CD14-positive monocyte (primary cell): ENCODE measurements at places on chromosomes 16 and 17.
A peak's percentile ranks its signal among the peaks of the same experiment; 100 is the strongest.

- DNase-seq, result no peak
These were observed 239.4 kb downstream of the MRTFB start for GRCh38 chr16:14310519-14310991.

- no peak for DNase-seq
These were observed 18.0 kb upstream of the BRD7 start for GRCh38 chr16:50386774-50387173.

DNA sequence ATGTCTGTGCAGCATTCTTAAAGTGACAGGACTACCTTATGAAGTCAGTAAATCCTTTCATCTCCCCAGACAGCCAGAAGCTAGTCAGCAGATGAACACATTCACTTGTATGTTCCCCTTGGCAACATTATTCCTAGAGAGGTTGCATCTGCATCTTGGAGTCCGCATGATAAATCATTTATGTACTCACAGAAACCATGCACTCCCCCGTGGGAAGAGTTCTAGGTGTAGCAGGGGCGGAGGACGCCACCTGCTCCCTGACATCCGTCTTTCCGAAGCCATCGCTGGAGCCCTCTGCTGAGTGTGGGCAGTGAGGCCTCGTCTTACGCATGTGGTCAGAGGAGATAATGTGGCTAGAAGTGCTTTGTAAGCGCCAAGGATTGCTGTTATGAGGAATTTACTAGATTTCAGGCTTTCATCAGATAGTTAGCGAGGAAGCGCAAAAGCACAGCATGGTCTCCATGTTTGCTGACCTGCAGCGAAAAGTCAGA, 144.5 kb downstream of the RPTOR start:
- no peak for DNase-seq

GRCh38 chr17:81488276-81488860, 24.2 kb downstream of the ACTG1 start:
- DNase-seq, result no peak

GRCh38 chr17:38967290-38967738, at the start of gene FBXO47:
TSS of gene FBXO47 (minus strand) at chr17:38967403. CDS start at chr17:38963025, 4,378 bp downstream.
- peak; percentile 81 for DNase-seq

DNA sequence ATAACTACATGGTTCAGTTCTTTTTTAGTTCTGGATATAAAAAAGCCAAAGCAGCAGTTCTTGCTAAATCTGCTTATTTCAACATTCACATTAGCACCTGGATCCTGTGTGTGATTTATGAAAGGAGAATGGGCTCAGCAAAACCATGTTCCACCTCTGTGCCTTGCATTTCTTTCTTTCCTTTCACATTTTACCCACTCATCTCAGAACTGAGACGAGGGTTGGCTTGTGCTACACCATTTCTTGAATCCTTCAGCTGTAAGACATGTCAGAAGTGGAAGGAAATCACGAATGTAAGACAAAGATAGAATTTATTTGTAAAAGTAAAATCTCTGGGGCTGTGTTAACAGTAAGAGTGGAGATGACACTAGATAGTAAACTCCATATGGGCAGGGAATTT, 1.2 kb upstream of the UTP6 start:
- DNase-seq, result no peak

DNA sequence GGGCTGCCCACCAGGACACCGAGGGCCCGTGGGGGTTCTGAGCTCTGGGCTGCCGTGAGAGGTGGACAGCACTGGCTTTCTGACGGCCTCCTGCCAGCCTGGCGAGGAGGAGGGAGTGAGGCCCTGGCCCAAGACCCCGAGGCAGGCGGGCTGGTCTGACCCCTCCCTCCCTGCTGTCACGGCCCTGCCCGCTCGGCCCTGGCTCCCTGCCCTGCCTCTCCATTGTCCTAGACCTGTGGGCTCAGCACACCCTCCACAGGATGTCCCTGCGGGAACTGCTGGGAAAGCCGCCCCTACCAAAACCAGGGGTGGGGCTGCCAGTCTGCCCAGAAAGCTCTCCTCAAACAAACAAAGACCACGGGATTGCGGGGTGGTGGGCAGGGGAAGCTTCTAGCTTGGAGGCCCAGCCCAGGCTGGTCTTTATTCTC, 20.7 kb downstream of the SPNS2 start:
- DNase-seq, result no peak
